ENCODE measurements at places on chromosomes 6 and 20.
A peak's percentile ranks its signal among the peaks of the same experiment; 100 is the strongest.

DNA sequence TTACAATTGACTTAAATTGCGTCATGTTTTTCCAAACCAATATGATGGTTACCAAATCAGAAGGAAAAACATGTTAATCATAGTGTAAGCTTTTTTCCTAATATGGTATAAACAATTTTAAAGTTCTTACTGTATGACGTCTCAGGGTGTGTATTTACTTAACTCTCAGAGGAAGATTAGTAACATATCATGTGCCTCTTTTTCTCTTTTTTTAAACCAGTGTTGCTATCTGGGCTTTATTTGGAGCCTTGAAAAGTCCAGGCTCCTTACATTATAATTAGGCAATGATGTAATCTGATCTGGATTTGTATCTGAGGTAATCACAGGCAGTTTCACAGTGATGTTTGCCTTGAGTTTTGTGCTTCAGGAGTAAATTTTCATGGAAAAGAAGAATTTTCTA lies 20.4 kb upstream of the RAB23 start:
- DNase-seq, result no peak

DNA sequence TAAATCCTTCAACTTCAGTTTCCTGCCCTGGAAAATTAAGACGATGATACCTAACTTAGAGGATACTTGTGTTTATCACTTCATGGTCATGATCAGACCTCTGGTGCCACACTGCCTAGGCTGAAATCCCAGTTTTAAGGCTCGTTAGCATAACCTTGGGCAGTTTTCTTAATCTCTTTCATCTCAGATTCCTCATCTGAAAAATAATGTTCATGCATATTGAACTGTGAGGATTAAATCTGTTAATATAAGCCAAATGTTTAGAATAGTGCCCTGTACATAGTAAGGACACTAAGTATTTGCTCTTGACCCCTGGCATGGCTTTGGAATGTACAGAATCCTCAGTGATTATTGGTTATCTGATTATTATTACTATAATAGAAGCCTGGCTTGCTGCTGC lies 79.7 kb downstream of the OGFRL1 start:
- no peak for DNase-seq

- no peak for DNase-seq
Observed at GRCh38 chr6:132298344-132298949, 102.8 kb downstream of the MOXD1 start.

DNA sequence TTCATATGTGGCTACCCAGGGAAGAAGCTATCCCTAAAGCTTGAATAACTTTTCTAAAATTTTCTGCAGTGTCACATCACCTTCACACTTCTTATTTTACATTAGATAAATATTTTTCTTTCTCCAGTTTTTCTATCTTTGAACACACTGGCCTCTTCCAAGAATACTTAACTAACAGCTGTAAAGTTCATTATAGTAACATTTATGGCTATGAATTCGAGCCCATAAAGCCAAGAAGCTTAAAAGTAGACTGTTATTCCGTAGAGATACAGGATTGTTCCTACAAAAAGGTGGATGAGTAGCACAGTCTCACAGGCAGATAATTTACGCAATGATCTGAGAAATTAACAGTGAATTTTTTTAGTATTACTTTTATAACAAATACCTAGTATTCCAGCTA lies 55.7 kb upstream of the BMP5 start:
- DNase-seq, result no peak

- DNase-seq, result no peak
Observed at GRCh38 chr6:73285674-73286283, 22.8 kb upstream of the KHDC1 start.

- DNase-seq, result no peak
Observed at GRCh38 chr6:105873211-105873704, 212.9 kb upstream of the PRDM1 start.

DNA sequence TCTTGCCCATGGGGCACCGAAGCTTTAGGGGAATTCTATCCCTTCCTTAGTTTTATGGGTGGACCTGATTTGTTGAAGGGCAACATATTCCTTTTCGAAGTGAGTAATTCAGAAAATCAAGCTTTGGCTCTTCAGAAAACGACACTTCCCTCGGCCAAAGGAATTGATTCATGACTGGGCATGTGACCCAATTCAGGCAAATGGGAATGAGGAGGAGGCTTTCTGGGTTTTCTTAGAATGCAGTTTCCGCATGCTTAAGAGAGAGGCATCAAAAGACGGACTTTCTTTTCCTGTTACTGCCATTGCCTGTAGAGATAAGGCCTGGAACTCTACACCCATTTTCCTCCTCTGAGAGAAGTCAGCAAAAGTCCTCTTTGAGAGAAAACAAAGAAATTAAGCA lies 179.5 kb downstream of the RFPL4B start:
- DNase-seq, result no peak

DNA sequence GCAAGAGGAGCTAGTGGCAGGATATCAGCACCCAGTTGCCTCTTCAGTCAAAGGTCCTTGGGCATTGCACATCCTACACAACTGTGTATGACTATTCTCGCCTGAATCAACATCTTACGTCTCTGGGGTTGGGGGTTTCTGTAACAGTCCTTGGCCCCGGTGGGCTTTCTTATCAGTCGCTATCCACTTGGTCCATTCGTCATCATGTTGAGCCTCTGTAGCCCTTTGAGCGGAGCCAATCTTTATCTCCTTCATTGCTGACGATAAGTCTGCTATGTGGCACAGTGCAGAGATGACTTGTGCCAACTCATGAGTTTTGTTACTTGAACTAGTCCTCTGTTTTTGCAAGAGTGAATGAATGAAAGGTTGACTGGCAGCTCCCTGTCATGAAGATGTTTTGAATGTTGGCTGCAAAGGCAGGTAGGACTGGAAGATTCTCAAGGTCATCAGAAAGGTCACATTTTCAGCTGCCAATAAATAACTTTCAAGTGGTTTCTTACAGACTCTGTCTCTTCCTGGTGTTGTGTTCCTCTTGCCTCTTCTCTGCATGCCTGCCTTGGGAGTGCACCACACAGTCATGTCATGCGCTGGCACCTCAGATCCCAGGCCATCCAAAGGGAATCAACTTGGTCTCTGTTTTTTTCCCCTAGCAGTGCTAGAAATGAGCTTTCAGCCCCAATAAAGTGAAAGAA lies 238.9 kb downstream of the SLC24A3 start:
- DNase-seq, result no peak

DNA sequence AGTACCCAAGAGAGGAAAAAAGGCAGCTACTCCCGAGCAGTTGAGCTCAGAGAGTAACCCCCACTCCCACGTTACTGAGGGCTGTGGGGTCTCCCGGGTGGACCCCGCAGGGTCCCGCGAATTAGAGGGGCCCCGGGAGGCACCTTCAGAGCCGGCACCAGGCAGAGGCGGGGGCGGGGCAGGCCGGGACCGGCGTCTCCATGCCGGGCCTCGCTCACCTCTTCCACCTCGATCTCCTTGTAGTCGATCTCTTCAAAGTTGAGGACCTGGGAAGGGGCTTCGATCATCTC lies 381 bp downstream of the MAP3K7 start:
- no peak for DNase-seq

GRCh38 chr20:46523108-46523507 lies 9.7 kb upstream of the ZNF334 start:
- DNase-seq, result peak; percentile 21

Measured in NCI-H2029 treated with DMSO at 0.1 percent for 48 hours (cell line).